NCI-H510A (cell line): ENCODE measurements at places on chromosomes 2 and 18.

GRCh38 chr2:186590759-186591505 is 1.1 kb downstream of the ITGAV start:
- no peak for DNase-seq

- DNase-seq = no peak
Measured at GRCh38 chr2:226079196-226079595, 679.7 kb downstream of the NYAP2 start.

GRCh38 chr2:25845843-25846505 is 32.3 kb downstream of the ASXL2 start:
- no peak for DNase-seq

DNA sequence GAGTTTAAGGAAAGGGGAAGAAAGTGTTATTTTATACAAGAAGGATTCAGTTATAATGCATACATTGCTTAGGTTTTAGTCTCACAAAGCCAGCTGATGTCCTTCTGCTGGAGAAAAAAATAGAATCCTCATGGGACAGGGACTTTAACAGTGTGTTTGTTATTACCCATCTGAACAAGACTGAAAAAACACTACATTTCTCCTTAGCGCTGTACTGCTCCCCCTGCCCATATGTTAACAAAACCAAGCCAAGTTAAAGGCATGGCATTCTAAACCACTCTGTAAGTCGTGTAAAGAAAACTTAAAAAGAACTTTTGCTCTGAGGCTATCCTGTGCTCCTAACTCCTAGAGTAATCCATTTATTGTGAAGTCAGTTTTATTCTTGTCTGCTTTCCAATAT is 102.6 kb upstream of the NYAP2 start:
- no peak for DNase-seq

- DNase-seq = no peak
Measured at GRCh38 chr18:68728081-68728700, 13.3 kb upstream of the TMX3 start.

GRCh38 chr18:10381951-10382350 is 72.5 kb upstream of the APCDD1 start:
- no peak for DNase-seq

GRCh38 chr18:75221897-75222296 is 11.3 kb downstream of the TSHZ1 start:
- DNase-seq = no peak

GRCh38 chr2:228699888-228700287 is 518.4 kb upstream of the SPHKAP start:
- no peak for DNase-seq

- DNase-seq = peak; percentile 13
Measured at GRCh38 chr18:23871410-23871809, 143.1 kb upstream of the TTC39C start.
